GOT3 (cell line): ENCODE measurements at places on chromosomes 2 and 18.

DNA sequence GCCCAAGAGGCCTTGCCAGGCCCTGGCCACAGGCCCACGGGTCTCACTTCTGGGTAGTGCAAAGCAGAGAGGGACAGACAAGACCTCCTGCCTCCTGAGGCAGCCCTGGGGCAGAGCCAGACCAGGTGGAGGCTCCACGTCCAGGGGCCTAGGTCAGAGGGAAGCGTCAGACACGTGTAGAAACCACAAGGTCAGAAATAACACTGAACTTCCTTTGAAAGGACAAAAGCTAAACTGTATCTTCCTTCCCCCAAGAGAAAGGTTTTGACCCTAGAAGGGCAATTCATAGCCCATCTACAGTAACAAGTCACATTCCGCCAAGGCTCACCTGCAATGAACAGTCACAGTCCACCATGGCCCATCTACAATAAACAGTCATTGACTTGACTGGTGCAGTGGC, 17.9 kb downstream of the SDC1 start:
- no peak for DNase-seq

DNA sequence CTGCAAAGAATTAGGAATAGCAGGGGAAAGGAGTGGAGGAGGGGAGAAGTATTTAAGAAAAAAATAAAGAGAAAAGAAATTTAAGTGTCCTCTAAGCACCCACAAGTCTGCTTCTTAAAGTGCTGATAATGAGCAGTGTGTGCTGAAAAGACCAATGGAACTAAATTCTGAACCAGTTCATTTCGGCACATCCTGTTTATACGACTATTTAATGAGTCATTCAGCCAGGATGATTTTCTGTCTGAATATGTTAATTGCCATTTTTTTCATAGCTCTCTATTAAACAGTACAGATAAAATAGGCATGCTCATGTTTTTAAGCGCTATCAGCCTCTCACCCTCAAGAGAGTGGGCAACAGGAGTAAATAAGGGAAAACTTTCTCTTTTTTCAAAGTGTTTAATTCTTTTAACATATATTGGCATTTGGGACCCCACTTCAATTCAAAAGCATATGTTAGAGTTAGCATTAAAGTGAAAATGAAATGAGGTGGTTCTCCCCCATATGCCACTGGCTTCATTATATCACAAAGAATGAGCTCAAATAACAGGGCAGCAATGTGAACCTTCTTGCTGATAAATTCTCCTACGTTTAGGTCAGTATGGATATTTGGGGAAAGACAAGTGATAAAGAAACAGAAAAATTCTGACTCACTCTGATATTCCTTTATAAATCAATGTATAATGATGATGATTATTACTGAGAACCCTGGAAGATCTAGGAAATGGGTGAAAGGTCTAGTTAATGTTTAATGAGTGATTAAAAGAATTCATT, 87.5 kb downstream of the TCF4 start:
- DNase-seq: no peak

DNA sequence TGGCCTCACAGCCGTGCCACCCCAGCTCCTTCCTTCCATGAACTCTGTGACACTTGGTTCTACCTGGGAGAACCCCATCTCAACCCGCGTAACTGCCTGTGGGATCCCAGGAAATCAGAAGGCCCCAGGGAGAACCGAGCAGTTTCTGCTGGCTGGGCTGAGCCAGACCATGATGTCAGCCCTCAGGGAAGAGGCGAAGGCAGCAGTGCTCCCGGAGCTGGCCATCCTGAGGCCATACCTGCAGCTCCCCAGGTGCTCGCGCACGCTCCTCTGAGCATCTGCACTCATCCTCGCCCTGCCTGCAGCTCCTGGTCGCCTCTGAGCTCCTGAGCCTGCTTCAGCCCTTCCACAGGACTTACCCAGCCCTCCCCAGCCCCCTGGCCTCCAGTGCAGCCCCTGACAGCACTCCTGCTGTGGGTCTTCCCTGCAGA, 186.1 kb downstream of the SEPTIN10 start:
- DNase-seq: no peak

- no peak for DNase-seq
Observed at GRCh38 chr2:45691171-45691999, 39.9 kb downstream of the PRKCE start.

DNA sequence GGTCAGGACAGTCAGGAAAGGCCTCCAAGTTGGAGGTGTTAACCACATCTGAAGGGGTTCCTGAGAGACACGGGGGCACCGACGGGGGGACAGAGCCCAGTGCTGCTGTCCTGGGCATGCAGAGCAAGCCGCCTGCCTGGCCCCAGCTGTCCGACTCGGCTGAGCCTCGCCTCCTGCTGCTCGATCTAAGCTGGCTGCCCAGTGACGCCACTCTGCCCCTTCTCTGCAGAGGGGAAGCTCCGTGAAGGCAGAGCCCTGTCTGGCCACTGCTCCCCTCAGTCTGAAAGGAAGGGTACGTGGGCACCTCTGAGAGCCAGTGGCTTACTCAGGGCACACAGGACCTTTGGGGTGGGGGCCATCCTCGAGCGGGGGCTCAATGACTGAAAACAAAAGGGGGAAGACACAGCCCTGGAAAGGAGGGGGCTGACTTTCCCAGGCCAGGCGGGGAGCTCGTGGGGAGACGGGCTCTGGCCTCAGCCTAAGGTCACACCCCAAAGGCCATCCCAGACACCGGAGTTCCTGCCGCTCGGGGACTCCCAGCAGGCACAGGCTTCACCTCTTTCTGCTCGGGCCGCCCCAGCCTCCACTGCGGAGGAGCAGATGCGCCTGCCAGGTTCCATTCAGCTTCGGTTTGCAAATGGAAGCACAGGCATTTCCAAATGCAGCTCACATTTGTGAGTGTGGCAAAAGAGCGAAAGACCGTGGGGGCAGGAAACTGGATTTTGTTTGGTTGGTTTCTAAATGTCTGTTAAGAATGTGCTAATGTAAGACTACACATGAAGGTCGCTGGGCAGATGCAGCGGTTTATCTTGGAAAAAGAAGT, 136.9 kb downstream of the HDAC4 start:
- no peak for DNase-seq

GRCh38 chr2:8254791-8255447, 426.9 kb upstream of the ID2 start:
- DNase-seq: no peak

DNA sequence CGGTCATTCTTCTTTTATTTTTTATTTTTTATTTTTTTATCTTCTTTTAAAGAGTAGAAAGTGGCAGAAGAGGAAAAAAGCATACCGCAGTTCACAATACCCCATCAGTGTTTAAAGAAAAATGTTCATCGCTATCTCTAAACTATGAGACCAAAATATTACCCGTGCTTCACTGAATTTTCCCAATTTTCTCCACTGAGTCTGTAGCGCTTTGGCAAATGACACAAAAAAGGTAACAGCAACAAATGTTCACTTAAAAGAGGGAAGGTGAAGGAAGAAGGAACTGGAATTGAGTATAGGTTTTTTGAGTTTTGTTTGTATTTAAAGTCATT, 15.1 kb upstream of the RIOK3 start:
- no peak for DNase-seq

GRCh38 chr18:26406854-26407517, 141.4 kb downstream of the KCTD1 start:
- no peak for DNase-seq

DNA sequence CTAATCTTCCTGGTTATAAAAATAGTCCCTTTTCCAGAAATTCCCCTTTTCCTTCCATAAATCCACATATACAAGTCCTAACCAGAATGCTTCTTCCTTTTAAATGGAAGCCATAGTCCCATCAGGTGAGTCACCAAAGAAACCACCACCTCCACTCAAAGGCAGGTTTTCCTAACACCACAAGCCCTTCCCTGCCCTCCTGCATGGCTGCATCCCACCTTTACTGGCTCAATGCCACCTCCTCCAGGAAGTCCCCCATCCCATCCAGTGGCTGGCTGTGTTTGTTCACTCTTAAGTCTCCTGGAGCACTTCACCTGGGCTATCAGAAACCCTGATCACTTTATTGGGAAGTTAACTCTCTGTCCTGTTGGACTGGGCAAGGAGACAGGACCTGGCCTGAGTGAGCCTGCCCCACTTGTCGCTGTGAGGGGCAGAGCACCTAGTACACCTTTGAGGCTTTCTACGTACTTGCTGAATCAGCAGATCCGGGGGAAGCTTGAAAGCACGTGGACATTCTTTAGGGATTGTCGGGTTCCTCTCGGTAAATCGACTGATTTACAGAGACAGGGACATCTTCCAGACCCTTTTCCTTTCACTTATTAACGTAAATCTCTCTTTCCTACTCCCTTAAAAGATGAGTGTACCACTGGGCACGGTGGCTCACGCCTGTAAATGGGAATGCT, 71.0 kb downstream of the NGEF start:
- no peak for DNase-seq

DNA sequence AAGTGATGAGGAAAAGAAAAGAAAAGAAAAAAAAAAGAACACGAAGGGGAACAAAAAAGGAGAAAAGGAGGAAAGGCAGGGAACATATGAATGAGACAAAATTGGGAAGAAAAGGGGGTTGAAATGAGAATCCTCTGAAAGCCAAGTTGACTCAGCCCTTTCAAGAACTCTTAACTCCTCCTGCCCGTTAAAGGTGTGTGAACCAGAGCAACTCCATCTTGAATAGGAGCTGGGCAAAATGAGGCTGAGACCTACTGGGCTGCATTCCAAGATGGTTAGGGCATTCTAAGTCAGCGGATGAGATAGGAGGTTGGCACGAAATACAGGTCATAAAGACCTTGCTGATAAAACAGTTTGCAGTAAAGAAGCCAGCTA, 4.0 kb upstream of the POLE4 start:
- DNase-seq: no peak

DNA sequence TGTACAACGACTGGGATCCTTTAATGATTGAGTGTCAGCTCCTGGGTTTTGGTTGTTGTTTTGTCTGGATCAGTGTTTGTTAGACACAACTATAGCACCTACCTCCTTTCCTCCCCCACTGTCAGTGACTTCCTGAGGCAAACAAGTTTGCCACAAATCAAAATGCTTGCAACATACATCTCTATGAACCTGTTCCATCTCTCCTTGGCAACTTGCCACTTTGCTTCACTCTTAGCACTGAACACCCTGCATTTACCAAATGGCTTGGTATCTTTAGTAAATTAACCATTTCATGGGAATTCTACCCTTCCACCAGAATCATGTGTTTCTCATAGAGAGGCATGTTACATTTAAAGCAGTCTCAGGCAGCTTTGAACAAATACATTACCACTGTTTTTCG, 301.1 kb upstream of the TANK start:
- DNase-seq: no peak

- DNase-seq: no peak
Observed at GRCh38 chr2:219596954-219597551, 604 bp upstream of the STK11IP start.

DNA sequence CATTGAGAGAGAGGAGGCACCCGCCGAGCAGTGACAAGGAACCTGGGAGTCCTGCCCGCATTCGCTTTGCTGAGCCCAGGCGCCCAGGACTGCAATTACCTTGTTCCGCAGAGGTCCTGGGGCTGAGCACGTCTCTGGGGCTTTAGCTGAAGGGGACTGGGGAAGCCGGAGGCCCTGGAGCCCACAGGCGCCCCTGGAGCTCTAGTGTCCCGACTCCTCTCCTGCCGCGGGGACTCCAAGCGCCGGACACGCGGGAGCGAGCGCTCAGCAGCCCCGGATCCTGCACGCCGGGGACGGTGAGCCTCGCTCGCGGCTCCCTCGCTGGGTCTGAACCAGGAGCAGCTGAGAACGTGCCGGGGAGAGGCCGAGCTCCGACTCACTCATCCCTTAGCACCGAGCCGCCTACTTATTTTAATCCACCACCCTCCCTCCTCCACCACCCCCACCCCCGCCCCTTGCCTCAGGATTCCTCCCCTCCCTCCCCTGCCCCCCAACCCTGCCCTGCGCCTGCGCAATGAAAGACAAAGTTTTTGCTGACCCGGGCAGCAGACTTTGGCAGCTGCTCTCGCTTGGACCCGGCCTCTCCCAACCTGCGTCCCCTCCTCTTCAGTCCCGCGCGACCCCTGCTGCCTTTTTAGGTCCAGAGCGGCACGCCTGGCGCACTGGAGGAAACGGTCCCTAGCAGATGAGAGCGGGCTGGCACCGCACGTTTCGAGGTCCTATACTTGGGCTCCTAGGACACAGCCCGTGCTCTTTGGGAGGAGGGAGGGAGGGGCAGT, at the start of gene OSR1:
OSR1 (minus strand) TSS at position 382 of the 779 bp plus-strand sequence. CDS start 4,818 bp downstream, outside the sequence.
- peak; percentile 43 for DNase-seq

GRCh38 chr2:159265171-159265576, 21.3 kb downstream of the WDSUB1 start:
- DNase-seq: no peak

- DNase-seq: no peak
Observed at GRCh38 chr2:172278667-172279066, 148.7 kb upstream of the ITGA6 start.

DNA sequence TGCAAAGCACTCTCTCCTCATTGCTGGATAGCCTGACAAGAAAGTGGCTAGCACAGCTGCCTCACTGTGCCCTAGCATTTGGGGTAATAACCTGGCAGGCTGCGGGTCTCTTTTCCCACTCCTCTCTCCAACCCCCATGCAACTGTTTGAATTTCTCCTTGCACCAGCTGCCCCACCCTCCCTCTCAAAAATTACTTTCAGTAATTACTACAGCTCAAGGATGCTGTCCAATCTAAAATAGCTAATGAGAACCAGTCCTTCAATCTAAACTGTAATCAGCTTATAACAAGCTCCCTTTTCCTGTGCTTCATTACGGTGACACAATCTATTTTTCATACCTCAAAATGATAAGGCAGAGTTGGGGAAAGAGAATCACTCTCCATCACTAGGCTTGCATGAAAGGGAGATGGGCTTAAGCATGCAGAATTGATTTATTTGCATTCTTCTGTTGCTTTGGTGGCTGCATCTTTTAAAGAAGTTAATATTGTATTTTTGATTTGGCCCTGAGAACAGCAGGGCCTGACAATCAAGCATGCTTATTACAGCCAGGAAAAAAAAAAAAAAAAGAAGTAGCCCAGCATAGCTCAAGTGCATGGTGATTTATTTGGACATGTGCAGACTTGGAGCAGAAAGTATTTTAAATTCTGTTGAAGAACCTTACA, 881.8 kb downstream of the SLC4A3 start:
- no peak for DNase-seq

DNA sequence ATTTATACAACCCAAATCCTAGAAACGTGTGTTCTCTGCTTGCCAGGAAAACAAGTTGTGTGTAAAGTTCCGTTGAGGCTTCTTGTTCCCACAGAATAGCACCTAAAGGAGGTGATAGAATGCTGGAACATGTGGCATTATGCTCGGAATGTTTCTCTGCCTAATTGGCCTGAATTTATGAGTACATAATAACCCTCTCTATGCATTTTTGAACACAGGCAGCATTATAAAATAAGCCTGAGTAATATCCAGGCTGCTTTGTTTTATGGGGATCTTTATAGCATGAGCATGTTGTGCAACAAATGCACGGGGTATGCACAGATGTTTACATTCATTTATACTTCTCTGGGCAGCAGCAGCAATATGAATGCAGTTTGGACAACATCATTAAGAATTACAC, 385.7 kb downstream of the MBD2 start:
- no peak for DNase-seq
